Activated T-helper 17 cell treated with anti-CD3 and anti-CD28 coated beads, Interleukin-2, amount 50 U/mL, for 72 hours (primary cell): ENCODE measurements at places on chromosomes 4 and X. TPM values are rescaled to one million over a fixed set of nuclear protein-coding genes. Genes with fewer than 3 reads are reported as not detected.
A peak's percentile ranks its signal among the peaks of the same experiment; 100 is the strongest.

DNA sequence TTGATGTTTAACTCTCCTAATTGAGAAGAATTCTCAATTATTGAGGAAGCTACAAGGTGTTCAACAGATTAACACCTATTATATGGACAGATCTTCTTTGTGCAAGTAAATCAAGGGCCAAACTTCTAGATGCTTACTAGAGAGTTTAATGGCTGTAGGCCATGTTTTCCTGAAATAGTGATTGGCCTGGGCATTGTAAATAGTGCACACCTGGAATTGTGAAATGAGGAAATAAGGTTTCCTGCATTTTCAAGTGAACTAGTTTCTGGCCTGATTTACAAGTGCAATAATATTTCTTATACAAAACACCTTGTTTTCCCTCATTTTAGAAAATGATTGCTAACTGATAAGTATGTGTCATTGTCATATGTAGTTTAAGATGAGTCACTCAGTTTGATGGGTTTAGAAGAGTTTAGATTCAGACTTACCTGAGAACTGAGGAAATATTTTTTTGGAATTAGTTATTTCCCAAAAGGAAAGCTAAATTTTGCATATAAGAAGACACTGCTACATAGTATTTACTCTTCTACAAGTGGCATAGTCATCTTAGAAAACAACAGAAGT is 21.2 kb downstream of the AFF1 start:
- ATAC-seq: peak; percentile 48

DNA sequence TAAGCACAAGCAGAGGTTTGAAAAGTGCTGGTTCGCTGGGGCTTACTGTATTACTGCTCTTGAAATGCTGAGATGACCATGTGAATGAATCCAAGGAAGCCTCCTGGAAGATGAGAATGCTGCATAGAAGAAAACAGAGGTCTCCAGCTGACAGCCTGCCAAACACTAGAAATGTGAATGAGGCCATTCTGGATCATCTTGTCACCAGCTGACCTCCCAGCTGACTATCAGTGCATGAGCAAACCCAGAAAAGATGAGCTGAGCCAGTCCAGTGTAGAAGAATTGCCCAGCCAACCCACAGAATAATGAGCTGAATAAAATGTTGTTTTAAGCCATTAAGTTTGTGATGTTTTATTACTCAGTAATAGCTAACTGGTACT is 49.1 kb upstream of the DYNLT3 start:
- no peak for ATAC-seq

- no peak for ATAC-seq
These were observed 19.6 kb downstream of the MSANTD1 start for GRCh38 chr4:3268395-3269104.

DNA sequence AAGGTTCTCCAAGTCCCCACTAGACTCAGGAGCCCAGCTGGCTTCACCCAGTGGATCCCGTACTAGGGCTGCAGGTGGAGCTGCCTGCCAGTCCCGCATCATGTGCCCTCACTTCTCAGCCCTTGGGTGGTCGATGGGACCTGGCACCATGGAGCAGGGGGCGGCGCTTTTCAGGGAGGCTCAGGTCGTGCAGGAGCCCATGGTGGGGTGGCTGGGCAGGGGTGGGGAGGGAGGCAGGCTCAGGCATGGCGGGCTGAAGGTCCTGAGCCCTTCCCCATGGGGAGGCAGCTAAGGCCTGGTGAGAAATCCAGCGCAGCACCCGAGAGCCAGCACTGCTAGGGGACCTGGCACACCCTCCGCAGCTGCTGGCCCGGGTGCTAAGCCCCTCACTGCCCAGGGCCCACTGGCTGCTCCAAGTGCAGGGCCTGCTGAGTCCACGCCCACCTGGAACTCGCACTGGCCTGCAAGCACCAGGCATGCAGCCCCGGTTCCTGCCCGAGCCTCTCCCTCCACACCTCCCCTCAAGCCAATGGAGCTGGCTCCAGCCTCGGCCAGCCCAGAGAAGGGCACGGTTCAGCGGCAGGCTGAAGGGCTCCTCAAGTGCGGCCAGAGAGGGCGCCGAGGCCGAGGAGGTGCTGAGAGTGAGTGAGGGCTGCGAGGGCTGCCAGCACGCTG is 72.7 kb upstream of the SLIT2 start:
- no peak for ATAC-seq

- no peak for ATAC-seq
These were observed 53.5 kb downstream of the HTRA3 start for GRCh38 chr4:8322794-8323704.

- no peak for ATAC-seq
These were observed 1.6 kb downstream of the DUSP9 start for GRCh38 chrX:153648358-153649177.

CXCL6 gene
- total RNA-seq: not detected

- no peak for ATAC-seq
These were observed 37.0 kb downstream of the AWAT2 start for GRCh38 chrX:70012756-70013155.

AKAP4 gene
- total RNA-seq: not detected

DNA sequence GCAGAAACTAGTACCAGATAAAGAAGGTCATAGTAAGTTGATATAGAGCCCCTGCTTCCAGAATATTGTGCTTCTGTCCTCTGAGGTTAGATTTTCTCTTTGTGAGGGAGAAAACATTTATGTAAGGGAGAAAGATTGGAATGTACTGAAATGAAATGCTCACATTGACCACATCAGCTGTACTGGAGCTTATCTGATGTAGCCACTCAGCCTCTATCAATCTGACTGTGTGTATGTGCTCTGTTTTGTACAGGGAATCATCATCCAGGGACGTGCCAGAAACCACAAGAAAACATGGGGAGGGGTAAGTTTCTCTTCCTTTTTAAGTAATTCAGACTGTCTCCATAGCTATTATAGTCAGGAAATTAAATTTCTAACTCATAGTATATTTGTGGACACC is 56.8 kb downstream of the PRRG1 start:
- ATAC-seq: no peak

DIPK2B gene
- not detected for total RNA-seq
